ENCODE measurements at places on chromosomes 6 and 20.

GRCh38 chr20:63778034-63778752, 38.6 kb downstream of the SLC2A4RG start:
- no peak for DNase-seq

DNA sequence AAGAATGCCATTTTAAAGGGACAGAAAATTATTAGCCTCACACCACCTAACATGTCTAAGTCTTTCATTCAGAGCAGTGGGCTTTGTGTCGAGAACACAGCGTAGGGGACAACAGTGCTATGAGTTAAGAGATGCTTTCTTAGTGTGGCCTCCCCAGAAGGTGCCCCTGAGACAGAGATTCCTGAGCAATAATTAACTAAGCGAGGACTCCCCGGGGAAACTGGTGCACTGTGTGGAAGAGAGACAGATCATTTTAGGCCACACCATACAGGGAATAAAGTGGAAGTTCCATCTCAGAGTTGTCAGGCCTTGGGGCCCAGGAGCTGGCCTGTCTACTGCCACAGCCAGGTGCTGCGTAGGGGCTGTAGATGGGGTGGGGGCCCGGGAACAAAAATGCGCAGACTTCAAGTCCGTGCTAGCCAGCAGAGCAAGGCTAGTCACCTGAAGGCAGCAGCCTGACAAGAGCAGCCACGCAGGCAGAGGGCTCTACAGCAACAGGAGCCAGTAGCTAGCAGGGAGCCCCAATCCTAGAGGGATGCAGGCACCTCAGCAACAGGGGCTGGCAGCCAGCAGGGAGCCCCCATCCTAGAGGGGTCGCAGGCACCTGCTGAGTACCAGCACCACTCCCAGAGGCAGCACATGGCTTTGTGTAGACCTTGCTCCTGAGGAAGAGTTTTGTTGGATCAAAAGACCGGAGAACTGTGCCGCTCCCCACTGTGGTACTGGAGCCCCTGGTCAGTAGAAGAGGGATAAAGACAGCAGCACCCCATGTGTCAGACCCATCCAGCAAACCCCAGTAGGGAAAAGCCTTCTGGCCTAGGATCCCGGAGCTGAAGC, 63.0 kb upstream of the NXT1 start:
- DNase-seq = no peak

DNA sequence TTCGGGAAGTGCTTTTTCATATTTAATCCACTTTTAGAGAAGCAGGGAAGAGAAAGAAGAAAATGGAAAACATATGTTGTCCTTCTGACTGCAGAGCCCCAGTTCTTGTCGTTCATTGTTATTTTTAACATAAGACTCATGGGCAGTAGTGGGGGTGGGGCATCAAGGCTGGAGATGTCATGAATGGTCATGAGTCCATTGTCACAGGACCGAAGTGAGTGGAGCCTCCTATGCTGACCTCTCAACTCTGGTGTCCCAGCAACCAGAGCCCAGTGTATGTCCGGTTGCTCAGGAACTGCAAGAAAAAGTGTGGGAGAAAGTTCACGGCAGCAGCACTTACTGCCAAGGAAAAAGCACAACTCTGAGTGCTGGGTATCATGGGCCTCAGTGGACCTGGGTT, 108.6 kb downstream of the BANF2 start:
- DNase-seq = no peak

GRCh38 chr6:41682497-41683272, 44.4 kb downstream of the MDFI start:
- no peak for DNase-seq

DNA sequence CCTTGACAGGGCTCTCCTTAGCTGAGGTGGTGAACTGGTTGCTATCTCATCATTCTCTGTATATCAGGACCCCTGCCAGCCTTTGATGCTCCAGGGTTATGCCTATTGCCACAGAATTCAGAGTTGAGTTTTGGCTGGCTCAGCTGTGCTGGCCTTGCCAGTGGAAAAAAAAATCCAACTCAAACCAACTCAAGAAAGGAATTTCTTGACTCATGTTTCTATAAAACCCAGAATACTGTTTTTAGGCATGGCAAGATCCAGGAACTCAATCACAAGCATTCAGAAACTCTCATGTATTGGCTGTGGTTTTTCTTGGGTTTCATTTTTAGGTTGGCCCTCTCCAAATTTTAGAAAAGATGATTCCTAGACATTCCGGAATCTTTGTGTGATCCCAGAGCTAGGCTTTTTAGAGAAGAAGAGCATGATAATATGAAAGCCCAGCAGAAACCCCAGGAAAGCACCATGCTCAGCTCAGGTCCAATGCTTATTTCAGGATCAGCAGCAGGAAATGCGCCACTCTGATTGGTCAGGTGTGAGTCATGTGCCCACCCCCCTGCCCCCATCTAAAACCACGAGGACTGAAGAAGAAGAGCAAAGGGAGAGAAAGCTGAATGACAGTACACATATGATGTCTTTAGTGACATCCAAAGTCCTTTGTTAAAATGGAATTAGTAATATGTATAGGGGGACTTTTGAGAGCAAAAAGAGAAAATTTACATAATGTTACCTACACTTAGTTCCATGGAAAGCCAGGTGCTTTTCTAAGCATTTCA, 122.9 kb downstream of the RNF144B start:
- no peak for DNase-seq

- no peak for DNase-seq
These were observed 454.9 kb upstream of the JAG1 start for GRCh38 chr20:11128721-11129120.

- no peak for DNase-seq
These were observed 15.7 kb downstream of the GSTA1 start for GRCh38 chr6:52787917-52788316.

- DNase-seq = no peak
These were observed 77.7 kb upstream of the ZNF217 start for GRCh38 chr20:53671370-53671769.

DNA sequence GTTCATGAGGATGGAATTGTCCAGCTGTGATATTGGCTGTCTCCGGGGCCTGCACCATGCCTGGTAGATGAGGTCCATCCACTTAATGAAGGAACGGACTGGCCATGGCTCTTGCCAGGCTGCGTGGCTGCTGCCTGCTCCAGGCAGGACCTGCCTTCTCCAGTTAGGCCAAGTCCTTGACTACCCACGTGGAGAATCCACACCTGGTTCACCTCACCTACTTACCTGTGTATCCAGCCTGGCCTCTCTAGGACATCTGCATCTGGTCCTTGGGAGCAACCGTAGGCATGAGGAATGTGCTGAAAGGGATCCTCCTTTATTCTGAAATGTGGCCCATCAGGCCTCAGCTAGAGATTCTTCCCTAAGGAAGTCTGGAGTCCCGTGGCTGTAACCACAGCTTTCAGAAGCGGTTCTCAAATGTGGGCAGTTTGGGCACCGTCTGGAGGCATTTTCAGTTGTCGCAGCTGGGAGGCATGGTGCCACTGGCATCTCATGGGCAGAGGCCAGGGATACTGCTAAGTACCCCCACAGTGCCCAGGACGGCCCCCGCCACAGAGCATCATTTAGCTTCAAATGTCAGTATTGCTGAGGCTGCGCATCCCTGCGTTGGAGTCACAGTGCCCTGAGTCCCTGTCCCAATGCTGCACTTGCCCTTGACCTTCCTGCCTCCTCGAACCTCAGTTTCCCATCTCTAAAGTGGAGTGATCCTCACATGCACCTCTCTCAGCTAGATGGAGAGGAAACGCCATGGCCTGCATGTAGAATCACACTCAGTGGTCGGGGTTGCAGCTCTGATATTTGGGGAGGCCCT, 67.5 kb downstream of the PHACTR3 start:
- DNase-seq = no peak

DNA sequence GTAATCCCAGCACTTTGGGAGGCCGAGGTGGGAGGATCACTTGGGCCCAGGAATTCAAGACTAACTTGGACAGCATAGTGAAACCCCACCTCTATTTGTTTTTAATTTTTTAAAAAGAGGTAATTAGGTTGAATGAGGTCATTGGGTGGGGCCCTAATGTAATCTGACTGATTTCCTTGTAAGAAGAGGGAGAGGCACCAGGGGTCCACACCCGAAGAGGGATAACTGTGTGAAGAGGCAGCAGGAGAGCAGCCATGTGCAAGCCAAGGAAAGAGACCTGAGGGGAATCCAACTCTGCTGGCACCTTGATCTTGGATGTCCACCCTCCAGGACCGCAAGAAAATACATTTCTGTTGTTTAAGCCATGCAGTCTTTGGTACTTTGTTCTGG, 63.4 kb downstream of the QRSL1 start:
- DNase-seq = no peak

GRCh38 chr6:105320765-105321164, 82.1 kb downstream of the PREP start:
- no peak for DNase-seq

DNA sequence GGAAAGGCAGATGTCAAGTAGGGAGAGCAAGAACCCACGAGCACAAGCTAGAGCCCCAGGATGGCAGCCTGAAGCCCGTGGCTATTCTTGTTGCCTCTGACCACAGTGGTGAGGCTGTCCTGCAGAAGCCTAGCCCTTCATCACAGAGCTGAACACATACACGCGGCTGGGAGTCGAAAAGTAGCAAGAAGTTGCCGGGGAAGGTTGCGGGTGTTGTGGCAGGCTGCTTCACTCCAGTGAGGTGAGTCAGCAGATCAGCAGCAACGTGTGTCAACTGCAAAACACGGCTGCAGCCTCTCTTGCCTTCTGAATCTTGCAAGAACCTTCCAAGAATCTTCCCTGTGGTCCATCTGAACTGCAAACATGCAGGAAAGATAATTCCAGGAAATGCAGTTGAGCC, 10.6 kb upstream of the STX16 start:
- DNase-seq = no peak

DNA sequence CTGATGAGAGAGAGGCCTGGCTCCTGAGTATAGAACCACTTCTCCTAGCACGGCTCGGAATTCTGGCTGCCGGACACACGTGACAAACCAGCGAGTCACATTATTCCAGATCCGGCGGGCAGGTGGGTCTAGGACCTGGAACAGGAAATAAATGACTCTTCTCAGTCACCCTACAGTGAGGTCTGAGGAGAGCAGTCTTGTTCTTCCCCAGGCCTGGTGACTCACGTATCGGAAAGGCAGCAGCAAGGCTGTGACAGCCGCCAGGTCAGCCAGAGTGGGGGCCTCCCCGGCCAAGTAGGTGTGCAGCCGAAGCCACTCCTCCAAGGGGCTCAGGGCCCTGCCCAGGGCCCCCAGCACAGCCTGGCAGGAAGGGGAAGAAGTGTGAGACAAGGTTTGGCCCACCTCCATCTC, 2.8 kb downstream of the VARS1 start:
- DNase-seq = no peak

- DNase-seq = no peak
These were observed 6.8 kb upstream of the PNISR start for GRCh38 chr6:99431901-99432300.

- DNase-seq = no peak
These were observed 50.1 kb upstream of the SMOC2 start for GRCh38 chr6:168390749-168391420.

DNA sequence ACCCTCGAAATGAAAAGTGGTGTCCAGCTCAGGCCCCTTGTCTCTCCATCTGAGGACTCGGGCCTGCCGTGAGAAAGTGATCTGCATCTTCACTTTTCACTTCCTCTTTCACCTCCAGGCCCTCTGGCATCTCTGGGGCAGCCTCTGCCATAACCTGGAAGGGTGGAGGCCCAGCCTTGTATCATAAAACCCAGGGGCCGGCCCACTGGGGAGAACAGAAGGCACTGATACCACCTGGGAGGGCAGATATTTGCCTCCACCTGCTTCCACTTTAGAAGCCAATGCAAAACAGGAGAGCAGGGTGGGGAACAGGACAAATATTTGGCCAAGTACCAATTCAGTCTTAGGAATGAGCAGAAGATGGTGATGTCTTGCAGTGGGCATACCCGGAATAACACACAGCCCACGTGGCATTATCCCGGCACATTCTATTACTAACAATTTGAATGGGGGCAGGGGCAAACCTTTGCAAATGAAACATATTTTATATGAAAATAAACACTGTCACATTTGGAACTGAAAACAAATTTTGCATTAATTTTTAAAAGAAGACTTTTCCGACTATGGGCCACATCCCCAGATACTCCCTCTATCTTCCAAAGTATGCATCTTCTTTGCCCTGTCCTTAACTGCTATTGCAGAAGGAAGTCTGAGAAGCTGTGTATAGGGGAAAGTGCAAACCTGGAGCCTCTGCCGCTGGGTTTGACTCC, 69.2 kb upstream of the TBC1D7 start:
- DNase-seq = no peak

GRCh38 chr6:321158-321438, 28.8 kb downstream of the DUSP22 start:
- DNase-seq = no peak

GRCh38 chr6:112362027-112362795, 15.1 kb downstream of the RFPL4B start:
- DNase-seq = no peak

DNA sequence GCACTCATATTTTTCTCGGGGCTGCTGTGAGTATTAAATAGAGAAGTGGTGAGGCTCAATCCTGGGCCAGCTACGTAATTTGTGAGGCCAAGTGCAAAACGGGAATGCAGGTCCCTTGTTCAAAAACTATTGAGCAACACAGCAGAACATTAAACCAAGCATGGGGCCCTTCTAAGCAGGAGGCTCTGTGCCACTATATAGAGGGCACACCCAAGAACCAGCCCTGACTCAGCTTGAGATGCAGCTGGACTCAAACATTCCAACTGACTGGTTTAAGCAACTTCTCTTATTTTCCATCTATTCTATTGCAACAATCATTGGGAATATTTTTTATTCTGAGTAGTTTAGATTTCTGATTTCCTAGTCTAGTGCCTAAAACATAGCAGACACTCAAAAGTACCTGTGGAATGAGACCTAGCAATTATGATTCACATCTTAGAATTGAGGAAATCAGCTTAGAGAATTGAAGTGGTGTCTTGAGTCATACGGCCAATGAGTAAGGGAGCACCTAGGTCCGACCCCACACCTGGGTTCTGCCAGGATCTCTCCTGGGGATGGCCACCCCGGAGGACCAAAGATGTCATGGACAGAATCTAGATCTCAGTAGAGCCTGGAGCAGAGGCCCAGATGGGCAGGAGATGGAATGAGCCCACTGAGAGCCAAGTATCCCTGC, 1.3 kb downstream of the SIRPB2 start:
- DNase-seq = no peak

- no peak for DNase-seq
These were observed 190.0 kb downstream of the UBE3D start for GRCh38 chr6:82875573-82876185.

GRCh38 chr6:148972481-148972880, 225.7 kb downstream of the UST start:
- no peak for DNase-seq

- no peak for DNase-seq
These were observed 2.8 kb upstream of the KCNQ2 start for GRCh38 chr20:63475209-63475608.
